H4 (cell line): ENCODE measurements at places on chromosomes 3 and 15. TPM values are rescaled to one million over a fixed set of nuclear protein-coding genes. Genes with fewer than 3 reads are reported as not detected.

- no peak for DNase-seq
Observed at GRCh38 chr15:38461066-38461833, 7.3 kb downstream of the FAM98B start.

- DNase-seq = no peak
Observed at GRCh38 chr3:151183265-151183671, 19.7 kb downstream of the GPR171 start.

DNA sequence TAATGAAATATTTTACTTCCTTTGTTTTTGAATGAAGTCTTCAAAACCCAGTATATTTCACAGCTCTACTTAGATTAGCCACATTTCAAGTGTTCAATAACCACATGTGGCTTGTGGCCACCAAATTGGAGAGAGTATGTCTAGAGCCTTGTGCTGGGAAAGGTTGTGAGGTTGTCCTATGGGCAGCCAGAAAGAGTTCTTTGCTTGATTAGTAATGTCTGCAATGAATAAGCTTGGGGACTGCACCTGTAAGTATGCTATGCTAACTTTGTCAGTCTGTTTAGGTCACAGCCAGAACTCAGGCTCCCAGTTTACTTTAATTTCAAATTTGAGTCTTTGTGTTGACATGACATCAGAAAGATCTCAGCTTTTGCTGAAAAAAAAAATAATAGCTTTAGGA is 294.9 kb upstream of the SOX14 start:
- DNase-seq = no peak

DNA sequence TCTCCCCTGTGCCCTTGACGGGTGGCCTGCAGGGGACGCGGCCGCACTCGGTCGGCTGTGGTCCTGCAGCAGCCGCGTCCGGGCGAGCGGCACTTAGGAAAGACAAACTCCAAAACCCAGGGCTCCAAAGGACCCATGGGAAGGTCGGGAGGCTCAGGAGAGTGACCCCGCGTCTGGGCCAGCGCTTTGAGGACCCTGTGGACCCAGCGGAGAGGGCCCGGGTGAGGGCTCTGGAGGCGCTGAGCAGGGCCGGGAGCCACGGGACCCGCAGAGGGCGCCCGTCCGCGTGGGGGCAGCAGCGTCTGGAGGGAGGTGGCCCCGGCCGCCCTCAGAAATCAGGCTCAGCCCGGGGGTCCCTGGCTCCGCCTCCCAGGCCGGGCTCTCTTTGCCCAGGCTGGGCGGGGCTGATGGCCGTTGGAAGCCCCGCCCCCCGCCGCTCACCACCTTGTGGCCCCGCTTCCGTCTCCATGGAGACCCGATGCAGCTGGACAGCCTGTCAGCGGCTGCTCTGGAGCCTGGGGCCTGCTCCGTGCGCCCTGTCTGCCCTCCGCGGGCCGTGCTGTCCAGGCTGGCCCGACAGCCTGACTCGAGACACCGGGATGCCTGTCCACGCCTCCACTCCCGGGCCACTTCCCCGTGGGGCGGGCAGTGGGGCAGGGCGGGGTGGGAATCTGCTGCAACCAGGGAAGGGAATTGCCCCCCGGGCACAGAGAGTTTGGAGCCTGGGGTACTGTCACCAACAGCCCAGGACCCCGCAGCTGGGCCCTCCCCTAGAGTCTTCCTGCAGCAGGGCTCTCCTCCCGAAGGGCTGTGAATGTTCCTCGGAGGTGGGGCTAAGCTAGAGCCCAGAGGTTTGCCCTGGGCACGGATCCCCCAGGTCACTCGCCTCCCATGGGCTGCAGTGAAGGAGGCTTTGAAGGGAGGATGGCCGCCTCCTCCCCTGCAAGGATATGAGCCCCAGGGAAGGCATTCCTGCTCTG is 34.8 kb upstream of the RPL32 start:
- DNase-seq = no peak

GOLGA8O gene
- total RNA-seq = 0.10 TPM in 1 of 2 replicates, not detected in the other

DOCK3 gene
- total RNA-seq = 0.02 and 0.12 TPM in 2 replicates

ADGRG7 gene
- not detected in 2 replicates for total RNA-seq

CRBN gene
- total RNA-seq = 97.3 and 102 TPM in 2 replicates
